CD4-positive, CD25-positive, alpha-beta regulatory T cell (primary cell): ENCODE measurements at places on chromosomes 11 and 22. TPM values are rescaled to one million over a fixed set of nuclear protein-coding genes. Genes with fewer than 3 reads are reported as not detected.

- no peak overlapping the region for H3K4me3 ChIP-seq
- no peak for DNase-seq
- H3K36me3 ChIP-seq, result no peaks in the 10 kb centered on the region
- no peak overlapping the region for H3K27ac ChIP-seq
- peaks cover 28% of the 10 kb centered on the region for H3K27me3 ChIP-seq
Observed at GRCh38 chr11:22344081-22344480, 5.9 kb downstream of the SLC17A6 start.

EMID1 gene
- polyA plus RNA-seq, result not detected

UPK3A gene
- not detected for polyA plus RNA-seq

DNA sequence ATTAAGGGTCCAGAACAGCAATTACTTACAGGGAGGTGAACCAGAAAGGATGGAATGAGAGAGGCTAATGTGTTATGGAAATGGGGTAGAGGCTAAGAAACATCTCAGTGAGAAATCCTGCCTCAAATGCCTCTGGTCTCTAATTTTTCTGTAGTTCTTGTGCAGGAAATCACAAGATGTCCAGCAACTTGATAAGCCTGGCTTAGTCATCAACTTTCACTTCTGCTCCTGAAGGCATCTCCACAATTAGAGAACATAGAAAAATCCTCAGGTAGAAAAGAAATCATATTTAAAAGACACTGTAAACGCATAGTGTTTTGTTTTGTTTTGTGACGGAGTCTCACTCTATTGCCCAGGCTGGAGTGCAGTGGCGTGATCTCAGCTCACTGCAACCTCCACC lies 18.7 kb downstream of the MRGPRX4 start:
- no peak overlapping the region for H3K4me3 ChIP-seq
- H3K36me3 ChIP-seq, result no peaks in the 10 kb centered on the region
- DNase-seq, result no peak
- H3K4me1 ChIP-seq, result no peaks in the 10 kb centered on the region
- peaks cover 9% of the 10 kb centered on the region for H3K27me3 ChIP-seq
- H3K27ac ChIP-seq, result no peak overlapping the region

GRCh38 chr11:5929571-5930368 lies 12.3 kb upstream of the OR56A3 start:
- H3K4me3 ChIP-seq, result no peak overlapping the region
- H3K27ac ChIP-seq, result no peak overlapping the region
- H3K36me3 ChIP-seq, result no peaks in the 10 kb centered on the region
- no peaks in the 10 kb centered on the region for H3K4me1 ChIP-seq
